ENCODE measurements at places on chromosomes 12 and 14.

- DNase-seq: no peak
Measured at GRCh38 chr12:16350682-16351081, 3.2 kb downstream of the MGST1 start.

DNA sequence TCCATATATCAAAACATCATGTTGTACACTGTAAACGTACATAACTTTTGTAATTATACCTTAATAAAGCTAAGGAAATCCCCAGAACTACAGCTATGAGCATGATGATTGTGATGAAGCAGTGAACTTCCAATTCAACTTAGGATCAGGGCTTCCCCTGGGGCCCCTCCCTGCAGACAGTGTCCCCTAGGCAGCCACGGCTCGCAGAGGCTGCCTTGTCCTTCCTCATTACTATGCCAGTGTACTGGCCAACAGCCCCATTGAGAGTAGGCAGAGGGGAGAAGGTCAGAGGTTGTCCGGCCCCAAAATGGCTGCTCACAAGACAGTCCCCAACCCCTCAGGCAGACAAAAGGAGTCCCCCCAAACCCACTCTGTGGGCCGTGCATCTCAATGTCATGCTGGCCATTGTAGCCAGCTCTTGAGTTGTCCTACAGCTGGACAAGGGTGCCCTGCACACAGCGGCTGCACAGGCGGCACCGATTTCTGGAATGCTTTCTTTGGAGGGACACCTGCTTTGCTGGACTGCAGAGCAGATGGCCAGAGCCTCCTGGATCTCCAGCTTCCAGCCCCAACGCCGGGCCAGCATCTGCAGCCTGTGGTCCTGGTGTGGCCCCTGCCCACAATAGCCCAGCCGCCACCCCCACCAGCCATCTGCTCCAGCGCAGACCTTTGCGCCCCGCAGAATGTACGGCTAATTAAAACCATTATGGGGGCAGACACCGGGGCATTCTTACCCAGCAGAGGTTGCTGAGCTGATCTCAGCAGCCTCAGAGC is 46.1 kb downstream of the NIN start:
- no peak for DNase-seq

GRCh38 chr12:103799504-103799856 is 41.6 kb downstream of the NT5DC3 start:
- no peak for DNase-seq

- no peak for DNase-seq
Measured at GRCh38 chr12:94636462-94637085, 13.8 kb downstream of the TMCC3 start.

DNA sequence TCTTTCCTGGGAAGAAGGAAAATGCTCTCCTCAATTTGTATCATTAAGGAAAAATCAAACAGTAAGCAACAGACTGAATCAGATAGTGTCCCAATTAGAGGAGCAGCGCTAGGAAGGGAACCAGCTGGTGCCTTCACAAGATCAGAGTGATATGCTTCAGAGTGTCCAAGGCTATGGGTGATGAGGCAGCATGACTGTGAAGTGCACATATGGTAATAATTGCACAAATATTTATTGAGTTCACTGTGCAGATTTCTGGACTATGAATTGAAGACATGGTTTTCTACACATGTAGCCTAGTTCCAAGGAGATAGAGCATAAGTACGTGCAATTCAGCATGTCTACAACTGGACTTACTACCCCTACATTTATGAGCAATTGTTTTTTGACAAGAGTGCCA is 78.8 kb upstream of the EVL start:
- no peak for DNase-seq

DNA sequence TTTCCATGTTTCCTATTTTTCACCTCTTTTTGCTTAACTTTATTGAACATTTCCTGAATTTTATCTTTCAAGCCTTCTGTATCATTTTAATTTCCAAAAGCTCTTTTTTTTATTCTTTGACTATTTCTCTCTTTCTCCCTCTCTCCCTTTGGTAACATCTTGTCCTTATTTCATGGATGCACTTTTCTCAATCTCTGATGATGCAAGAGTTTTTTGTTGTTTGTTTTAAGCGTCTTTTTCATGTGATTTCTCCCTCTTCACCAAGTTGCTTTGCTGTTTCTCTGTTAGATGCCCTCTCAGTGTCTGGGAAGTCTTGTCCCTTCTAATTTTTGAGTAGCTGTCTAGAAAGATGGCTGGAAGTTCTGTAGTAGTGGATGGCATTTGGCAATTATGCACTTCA is 62.6 kb downstream of the ANO6 start:
- DNase-seq: no peak

DNA sequence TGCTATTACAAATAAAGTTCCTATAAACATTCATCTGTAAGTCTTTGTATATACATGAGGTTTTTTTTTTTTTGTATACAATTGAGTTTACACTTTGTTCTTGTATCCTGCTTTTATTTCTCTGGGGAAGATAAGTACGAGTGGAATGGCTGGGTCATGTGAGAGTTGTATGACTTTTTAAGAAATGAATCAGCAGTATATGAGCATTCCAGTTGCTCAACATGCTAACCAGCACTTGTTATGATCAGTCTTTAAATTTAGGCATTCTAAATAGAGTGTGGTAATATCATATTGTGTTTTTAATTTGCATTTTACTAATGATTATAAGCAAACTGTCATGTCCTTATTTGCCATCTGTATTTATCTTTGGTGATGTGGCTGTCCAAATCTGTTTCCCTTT is 44.7 kb upstream of the AMIGO2 start:
- no peak for DNase-seq

- no peak for DNase-seq
Measured at GRCh38 chr14:100330388-100330931, 7.3 kb downstream of the SLC25A47 start.

GRCh38 chr12:113003636-113004035 is 25.3 kb downstream of the OAS2 start:
- DNase-seq: no peak

DNA sequence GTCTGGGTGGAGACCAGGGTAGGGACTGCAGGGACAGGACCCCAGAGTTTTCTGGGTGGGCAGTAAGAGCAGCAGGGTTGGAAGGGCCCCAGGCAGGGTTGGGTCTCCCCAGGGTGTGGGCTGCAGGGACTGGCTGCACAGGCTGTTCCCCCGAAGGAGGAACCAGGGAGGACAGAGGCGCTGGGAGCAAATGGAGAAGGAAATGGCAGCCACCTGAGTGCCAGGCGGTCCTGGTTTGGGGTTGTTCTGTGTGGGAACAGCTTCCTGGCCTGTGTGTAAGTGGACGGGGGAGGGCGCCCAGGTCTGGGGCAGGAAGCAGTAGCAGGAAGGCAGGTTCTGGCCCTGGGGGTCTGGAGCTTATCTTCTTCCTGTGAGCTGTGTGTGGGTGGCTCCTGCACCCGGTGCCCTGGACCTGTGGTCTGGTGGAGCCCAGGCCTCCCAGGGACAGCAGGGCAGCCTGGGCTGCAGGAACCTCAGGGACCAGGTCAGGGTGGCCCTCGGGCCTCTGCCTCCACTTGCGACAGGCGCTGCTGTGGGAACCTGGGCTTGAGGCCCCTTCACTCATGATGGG is 372.8 kb downstream of the TMEM121 start:
- DNase-seq: no peak

GRCh38 chr12:75722714-75723200 is 211.3 kb upstream of the KRR1 start:
- DNase-seq: peak; percentile 3

DNA sequence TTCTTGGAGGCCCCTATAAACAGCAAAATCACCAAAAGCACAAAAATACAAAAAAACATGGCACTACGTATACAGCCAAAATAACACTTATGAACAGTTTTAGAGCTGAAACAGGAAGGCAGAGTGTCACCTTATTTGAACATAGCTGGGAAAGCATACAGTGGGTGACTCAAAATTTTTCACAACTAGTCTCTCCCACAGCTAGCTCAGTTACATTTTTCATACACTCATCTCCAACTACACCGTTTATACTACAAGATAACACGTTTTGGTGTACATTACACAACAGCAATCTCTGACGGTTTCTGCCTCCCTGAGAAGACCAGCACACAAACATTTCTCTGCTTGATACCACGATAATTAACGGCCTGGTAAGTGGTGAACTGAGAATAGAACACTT is 2.9 kb downstream of the RAD52 start:
- no peak for DNase-seq

- no peak for DNase-seq
Measured at GRCh38 chr14:50657753-50658152, 10.4 kb downstream of the SAV1 start.

DNA sequence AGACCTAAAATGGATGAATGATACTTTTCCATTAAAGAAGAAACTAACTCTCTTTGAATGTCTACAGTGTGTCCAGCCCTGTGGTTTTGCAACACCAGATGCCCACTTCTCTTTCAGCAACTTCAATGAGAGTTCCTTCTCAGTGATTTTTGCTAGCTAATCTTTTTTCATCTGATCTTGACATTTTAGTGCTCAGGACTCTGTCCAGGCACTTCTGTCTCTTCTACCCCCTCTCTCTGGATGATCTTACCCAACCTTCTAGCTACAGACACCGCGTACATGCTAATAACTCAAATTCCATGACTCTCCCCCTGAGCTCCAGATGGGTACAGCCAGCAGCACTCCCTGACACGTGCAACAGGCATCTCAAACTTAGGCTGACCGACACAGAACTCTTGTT is 161.1 kb upstream of the FOXN3 start:
- no peak for DNase-seq

DNA sequence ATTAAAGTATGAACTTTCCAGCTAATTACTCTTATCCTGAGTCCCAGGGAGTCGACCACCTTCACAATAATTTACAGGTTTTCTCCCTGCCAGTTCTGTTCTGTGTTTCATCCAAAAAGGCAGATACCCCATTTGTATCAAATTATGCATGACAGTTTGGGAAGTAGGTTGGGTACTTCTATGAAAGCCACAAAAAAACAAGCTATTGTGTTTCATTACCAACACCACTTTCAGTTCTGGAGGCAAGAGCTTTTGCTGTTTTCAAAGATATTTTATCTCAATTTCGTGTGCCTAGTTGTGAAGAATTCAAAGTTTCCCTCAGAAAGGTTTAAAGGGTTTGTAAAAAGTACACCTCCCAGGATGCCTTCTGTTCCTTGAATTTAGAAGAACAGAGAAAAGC is 557.4 kb downstream of the FLRT2 start:
- DNase-seq: no peak

GRCh38 chr12:85874031-85874461 is at the start of gene NTS:
NTS (plus strand) TSS chr12:85874295; CDS start chr12:85874404, 109 bp downstream.
- DNase-seq: no peak

- DNase-seq: no peak
Measured at GRCh38 chr12:64713376-64713775, 45.8 kb downstream of the GNS start.
